ENCODE measurements at places on chromosomes 4 and X.

GRCh38 chr4:24470666-24471485 is 113.5 kb downstream of the DHX15 start:
- H3K4me1 ChIP-seq = peaks cover 40% of the 10 kb centered on the region
- H3K27ac ChIP-seq = peak overlapping the region; percentile 80
- no peaks in the 10 kb centered on the region for H3K36me3 ChIP-seq
- DNase-seq = peak; percentile 52

- H3K4me1 ChIP-seq = no peaks in the 10 kb centered on the region
- no peaks in the 10 kb centered on the region for H3K36me3 ChIP-seq
- no peak for DNase-seq
- no peak overlapping the region for H3K27ac ChIP-seq
- no peak overlapping the region for H3K4me3 ChIP-seq
Observed at GRCh38 chrX:1009771-1010170, 202.7 kb downstream of the CRLF2 start.

GRCh38 chr4:89215736-89216135 is 91.9 kb downstream of the GPRIN3 start:
- H3K4me1 ChIP-seq = no peaks in the 10 kb centered on the region
- no peak for DNase-seq
- no peak overlapping the region for H3K4me3 ChIP-seq
- no peak overlapping the region for H3K27ac ChIP-seq

- no peaks in the 10 kb centered on the region for H3K4me1 ChIP-seq
- H3K4me3 ChIP-seq = no peak overlapping the region
- DNase-seq = no peak
- H3K36me3 ChIP-seq = no peaks in the 10 kb centered on the region
Observed at GRCh38 chrX:111168314-111168713, 72.3 kb downstream of the PAK3 start.

Data from left ventricle myocardium inferior (tissue), 1 donor.